ENCODE measurements at places on chromosomes 1 and 21.

DNA sequence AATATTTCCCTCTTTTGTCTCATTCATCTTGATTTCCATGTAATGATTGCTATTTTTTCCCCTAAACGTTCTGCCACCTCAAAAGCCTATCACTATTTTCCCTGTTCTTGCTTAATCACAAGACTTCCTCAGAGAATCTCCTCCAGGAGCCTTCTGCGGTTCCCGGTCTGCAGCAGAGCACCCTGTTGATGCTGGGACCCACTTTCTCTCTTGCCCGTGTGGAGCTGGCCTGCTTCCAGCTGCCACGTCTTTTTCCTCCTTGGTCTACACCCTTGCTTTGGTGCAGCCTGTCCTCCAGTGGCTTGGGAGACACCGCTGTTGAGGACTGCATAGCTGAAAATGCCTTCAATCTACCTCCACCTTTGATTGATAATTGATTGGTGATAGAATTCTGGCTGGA is 70.0 kb upstream of the COA6 start:
- DNase-seq, result no peak

DNA sequence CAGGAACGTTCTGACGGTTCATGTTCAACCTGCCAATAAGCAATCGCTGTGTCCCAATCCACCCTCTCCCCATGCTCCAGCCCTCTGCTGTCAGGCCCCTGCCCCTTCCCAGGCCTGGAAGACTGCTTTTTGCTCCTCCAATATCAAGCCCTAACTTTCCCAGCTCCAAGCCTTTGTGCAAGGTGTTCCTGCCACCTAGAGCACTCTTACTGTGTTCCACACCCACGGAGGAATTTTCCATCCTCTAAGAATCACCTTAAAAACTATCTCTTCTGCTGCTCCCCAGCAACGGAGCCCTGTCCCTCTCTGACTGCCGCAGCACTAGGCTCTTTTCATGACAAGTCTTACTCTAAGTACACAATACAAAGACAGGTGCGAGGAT is 657.9 kb downstream of the AJAP1 start:
- DNase-seq, result no peak

- no peak for DNase-seq
These were observed 1.1 kb upstream of the DNAJC28 start for GRCh38 chr21:33492571-33492970.

DNA sequence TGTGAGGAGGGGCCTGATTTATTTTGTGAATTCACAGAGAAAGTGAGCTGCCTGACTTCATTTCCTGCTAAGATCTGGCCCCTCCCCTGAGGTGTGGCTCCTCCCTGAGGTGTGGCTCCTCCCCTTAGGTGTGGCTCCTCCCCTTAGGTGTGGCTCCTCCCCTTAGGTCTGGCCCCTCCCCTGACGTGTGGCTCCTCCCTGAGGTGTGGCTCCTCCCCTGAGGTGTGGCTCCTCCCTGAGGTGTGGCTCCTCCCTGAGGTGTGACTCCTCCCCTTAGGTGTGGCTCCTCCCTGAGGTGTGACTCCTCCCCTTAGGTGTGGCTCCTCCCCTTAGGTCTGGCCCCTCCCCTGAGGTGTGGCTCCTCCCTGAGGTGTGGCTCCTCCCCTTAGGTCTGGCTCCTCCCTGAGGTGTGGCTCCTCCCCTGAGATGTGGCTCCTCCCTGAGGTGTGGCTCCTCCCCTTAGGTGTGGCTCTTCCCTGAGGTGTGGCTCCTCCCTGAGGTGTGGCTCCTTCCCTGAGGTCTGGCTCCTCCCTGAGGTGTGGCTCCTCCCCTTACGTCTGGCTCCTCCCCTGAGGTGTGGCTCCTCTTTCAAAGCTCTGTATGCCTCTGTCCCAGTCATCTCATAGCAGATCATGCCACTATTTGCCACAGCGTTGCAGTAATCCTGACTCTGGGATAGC is 26.9 kb upstream of the LRRC3 start:
- peak; percentile 61 for DNase-seq

DNA sequence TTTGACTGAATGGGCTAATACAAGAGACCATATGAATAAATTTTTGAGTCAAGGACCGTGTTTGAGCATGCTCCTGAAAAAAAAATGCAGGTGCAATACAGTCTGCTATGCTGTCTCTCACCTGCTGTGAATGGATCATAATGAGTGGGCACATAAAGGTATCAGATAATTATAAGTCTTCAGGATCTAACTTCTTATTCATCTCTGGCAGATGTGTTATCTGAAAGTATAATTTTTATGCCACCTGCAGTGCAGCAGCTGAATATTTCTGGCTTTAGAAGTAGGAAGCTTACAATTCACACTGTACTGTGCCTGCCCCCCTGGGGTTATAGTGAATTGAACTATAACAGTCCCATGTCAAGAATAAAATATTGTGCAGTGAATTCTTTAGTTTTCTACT is 333.3 kb downstream of the MRPL39 start:
- no peak for DNase-seq

DNA sequence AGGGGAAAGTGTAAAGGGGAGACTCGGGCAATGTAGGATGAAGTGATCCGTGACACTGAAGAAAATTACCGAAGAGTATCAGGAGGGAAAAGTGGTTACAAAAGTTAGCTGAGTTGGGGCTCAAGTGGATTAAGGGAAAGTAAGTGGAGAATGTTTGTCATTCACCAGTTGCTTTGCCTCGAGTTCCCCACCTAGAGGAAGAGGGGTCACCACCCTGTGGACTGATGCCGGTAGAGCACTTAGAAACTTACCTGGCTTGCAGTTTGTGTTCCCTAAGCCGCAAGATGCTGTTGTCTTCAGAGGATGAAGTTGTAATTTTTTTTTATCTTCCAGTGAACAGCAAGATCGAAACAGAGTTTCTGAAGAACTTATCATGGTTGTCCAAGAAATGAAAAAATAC is 1.0 kb downstream of the PER3 start:
- DNase-seq, result no peak

DNA sequence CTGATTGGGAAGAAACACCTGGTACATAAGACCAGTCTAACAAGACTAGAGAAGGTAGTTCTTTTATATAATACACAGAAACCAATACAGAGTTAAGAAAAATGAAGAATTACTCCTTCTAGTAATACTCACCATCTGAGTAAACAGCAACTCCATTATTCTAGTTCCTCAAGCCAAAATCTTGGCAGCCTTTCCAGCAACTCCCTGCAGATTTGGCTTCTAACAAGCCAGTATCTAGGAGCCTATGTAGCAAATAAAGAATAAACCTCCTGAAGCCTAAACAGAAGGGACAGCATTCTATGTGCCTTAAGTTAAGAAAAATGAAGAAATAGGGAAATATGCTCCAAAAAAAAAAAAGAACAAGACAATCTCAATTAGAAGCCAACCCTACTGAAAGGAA is 24.5 kb downstream of the ERO1B start:
- DNase-seq, result no peak

- DNase-seq, result no peak
These were observed 192.5 kb upstream of the ZRANB2 start for GRCh38 chr1:71273334-71273733.

GRCh38 chr21:33543505-33544129 is 779 bp downstream of the SON start:
- DNase-seq, result peak; percentile 53

GRCh38 chr1:114352797-114353196 is 158.2 kb downstream of the TRIM33 start:
- DNase-seq, result no peak

DNA sequence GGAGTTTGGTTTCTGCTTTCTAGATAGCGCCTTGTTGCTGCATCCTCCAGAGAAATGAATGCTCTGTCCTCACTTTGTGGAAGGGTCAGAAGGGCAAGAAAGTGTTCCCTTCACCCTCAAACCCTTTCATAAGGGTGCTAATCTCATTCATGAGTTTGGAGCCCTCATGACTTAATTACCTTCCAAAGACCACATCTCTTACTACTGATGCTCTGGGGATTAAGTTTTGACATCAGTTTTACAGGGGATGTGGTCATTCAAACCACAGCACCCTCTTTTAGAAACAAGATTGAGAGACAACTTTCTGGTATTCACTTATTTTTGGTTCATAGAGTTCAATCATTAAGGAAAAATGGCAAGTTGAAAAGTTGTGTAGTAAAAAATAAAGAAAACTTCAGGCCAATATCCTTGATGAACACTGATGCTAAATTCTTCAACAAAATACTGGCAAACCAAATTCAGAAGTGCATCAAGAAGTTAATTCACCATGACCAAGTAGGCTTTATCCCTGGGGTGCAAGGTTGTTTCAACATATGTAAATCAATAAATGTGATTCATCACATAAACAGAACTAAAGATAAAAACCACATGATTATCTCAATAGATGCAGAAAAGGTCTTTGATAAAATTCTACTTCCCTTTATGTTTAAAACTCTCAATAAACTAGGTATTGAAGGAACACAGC is 442.1 kb downstream of the PTBP2 start:
- no peak for DNase-seq

DNA sequence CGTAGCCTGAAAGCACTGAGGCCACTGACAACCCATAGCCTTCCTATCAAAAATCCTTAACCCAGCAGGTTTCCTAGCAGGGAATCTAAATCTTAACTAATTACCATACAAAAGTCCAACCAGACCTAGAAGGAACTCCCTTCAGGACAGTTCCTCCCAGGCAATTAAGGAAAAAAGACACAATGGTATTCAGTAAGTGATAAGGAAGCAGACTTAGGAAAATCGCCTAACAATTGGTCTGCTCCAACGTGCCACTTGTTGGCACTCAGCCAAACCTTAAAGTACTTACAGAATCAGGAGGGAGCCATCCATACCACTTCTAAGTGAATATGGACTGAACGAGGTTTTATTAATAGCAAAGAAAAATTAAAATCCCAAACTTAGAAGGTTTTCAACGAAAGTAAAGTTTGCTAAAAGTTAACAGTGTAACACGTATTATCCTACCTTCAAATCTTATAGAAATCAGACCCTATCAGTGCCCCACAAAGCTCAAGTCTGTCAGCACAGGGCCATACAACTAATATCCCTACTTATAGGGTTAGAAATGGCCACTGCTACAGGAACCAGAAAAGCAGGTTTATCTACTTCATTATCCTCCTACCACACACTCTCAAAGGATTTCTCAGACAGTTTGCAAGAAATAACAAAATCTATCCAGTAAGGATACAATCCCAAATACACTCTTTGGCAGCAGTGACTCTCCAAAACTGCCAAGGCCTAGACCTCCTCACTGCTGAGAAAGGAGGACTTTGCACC is 29.0 kb downstream of the SPATA6 start:
- no peak for DNase-seq

- no peak for DNase-seq
These were observed 24.1 kb downstream of the HHIPL2 start for GRCh38 chr1:222523852-222524251.

DNA sequence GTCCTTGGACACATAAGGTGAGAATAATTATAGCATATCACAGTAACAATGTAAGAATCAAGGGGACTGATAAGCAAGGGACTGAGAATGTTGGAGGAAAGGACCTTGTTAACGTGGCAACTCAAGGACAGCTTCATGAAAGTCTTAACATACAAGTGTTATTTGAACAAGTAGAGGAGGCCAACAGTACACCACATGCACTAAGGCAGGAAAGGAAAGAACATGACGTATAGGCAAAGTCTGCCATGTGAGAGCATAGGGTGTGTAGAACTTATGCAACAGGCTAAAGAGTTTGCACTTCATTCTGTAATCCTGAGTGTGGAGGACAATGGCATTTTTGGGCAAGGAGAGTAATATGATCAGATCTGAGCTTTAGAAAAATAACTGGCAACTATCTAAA is 33.3 kb upstream of the DIRAS3 start:
- DNase-seq, result no peak

GRCh38 chr1:204680461-204680860 is 5.1 kb downstream of the LRRN2 start:
- DNase-seq, result no peak

GRCh38 chr1:29991025-29991424 is 732.4 kb downstream of the MATN1 start:
- no peak for DNase-seq

DNA sequence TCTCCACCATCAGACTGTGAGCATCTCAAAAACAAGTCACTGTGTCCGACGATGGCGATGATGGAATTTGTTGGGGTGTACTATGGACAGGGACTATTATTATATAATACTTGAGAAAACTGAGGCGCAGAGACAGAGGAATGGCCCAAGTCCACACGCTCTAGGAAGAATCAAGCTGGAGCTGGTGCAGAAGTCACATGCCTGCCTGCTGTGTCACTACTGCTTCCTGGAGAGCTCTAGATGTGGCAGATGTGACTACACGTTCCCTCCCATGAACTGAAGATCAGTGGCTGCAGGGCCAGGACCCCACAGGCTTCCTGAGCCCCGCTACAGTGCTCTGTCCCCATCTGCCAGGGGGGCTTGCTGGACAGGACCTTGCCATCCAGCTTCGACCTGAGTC is 56.9 kb downstream of the TRABD2B start:
- DNase-seq, result no peak

- DNase-seq, result no peak
These were observed 7.9 kb upstream of the GUCA2B start for GRCh38 chr1:42145389-42145716.

GRCh38 chr1:24995140-24995539 is 65.1 kb upstream of the RUNX3 start:
- no peak for DNase-seq

DNA sequence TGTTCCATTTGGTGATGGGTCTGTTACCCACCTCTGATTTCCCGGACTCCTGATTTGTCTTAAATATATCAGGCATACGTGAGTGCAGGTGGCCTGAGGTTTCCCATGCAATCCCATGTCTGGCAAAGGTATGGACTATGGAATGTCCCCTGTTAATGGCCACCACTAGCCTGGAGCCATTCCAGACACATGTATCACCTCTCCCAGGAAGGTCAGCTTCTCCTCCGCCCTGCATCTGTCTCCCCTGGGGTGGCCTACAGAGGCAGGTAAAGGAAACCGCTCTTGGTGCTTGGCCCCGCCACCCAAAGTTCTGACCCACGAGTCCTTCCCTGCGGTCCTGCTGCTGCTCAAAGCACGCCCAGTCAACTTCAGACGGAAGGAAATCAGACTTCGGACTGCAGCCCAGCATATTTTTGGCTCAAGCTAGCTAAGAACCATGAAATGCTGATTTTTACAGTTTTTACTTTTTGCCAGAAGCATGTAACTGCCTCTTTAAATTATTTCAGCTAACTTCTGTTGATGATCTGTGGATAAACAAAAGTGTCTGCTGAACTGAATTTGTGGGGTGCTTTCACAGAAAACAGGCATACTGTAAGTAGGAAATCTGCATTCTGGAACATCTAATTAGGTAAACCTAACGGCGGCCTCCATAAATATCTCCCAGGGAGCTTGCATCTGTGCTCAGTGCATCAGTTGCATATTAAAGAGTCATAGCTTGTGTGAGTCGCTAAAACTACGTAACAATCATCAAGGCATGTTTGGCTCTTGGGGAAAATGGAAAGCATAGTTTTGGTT is 105.9 kb downstream of the PCP4 start:
- DNase-seq, result no peak
